HS-27A (cell line): ENCODE measurements at places on chromosomes 2 and 18.

DNA sequence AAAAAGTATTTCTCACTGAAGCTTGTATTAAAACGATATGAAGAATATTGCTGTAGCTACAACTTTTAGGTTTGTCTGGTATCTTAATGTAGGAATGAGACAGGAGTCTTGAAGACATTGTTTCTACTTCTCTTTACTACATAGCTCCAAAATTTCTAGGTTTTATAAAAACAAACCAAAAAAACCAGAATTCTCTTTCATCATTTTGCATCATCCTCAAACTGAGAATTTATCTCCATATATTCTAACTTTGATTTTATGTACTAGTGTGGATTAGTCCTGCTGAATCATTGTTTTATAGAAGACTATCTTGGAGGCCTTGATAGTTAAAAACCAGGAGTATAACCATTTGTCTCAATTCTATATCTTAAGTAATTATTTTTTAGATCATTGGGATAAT lies 100.2 kb downstream of the ICA1L start:
- DNase-seq: no peak

DNA sequence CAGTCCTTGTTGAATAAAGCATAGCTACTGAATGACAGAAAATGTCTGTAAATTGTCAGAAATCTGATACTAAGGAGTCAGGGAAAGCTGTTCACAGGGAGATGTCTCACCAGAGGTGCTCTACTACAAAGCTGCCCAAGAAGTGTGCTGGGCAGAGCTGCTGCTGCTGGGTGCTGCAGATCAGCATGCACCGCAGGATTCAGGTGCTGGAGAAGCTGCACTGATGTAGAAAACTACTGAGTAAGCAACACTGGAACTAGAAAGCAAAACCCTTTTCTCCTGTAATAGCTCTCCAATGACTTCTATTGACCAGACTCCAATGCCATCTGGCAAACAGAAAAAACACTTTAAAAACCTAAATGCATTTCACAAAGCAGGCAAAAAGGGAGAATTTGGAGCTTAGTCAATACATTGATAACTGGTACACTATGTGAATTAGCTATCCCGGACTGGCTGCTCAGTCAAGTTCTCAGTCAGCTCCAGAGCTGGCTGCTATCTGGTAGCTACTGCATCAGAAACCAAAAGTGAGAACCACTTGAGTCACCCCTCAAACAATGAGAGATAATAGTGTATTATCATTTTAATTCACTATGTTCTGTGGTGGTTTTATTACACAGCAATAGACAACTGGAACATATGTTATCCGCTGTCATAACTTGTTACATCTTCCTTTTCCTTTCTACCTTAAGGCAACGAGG lies 493.1 kb downstream of the CPS1 start:
- no peak for DNase-seq

GRCh38 chr2:99140056-99140859 lies 1.2 kb upstream of the C2orf15 start:
- DNase-seq: no peak

DNA sequence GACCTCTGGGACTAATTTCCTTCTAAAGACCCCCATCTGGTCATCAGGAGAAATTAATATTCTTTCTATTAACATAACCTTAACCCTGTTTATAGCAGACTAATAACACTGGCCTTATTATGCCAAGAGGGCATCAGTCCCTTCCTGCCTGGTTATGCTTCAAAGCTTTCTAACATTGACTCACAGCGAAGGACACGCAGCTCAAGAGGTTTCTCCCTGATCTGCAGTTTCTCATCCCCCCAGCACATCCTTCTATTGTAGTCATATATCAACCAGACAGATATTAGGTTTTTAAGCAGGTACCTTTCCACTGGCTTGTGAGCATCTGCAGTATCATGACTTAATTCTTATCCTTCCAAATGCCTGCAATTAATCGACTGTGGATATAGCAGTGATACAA lies 100.0 kb upstream of the CXCR4 start:
- no peak for DNase-seq

GRCh38 chr2:237686659-237687136 lies 59.3 kb downstream of the LRRFIP1 start:
- no peak for DNase-seq

DNA sequence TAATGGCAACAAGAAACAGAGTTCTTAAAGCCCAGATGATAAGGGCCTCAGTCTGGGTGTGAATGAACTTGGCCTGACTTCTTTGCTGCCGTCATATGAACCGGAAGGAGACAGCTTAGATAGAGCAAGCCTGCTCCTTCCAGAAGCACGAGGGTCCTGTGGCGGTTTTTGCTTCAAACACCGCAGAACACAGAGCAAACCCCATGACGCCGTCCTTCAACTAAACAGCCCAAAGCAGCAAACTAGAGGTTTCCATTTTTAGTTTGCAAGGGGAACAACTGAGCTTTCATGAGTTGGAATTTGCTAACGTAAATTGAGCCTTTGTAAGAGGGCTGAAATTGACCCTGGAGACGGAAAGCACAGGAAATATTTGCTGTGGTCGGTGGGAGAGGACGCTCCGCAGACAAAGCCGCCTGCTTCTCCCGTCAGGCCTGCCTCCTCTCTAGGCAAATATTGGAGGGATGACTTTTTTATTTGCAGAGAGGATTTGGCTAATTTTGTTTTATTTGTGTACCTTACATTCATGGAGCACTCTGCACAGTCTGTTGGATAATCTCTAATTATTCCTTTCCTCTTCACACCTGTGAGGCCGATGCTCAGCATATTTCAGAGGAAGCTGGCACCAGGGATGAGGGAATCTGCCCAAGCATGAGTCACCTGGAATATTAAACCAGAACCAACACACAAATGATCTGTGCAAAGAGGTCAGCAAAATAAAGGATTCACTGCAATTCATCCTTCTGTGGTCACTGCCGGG lies 134.0 kb upstream of the NCK2 start:
- DNase-seq: no peak

- DNase-seq: no peak
These were observed 12.7 kb upstream of the MAPRE2 start for GRCh38 chr18:35028536-35028935.

DNA sequence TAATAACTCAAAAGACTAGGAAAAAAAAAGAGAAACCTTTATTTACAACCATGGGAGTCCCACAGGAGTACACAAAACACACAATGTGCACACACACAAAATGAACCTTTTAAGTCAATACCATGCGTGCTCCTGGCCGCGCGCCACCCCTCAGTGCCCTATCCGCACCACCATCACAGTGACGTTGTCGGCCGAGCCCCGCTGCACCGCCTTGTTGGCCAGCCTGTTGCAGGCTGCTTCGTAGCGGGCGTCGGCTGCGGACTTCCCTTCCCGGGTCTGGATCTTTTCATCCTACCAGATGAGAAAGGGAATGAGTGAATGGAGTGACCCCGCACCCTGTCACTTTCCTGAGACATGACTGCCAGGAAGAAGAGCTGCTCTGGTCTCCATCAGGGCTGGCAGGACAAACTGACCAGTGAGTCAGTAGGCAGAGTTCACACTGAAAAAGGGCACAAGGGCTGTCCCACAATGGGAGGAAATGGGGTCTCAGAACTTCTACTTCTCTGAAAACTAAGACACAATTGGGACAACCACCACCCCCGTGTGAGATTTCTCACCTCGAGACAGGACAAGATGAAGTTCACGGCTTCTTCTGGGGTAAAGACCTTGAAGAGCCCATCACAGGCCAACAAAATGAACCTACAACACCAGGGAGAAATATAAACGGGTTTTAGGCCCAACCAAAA lies 11.8 kb downstream of the ERFE start:
- no peak for DNase-seq

DNA sequence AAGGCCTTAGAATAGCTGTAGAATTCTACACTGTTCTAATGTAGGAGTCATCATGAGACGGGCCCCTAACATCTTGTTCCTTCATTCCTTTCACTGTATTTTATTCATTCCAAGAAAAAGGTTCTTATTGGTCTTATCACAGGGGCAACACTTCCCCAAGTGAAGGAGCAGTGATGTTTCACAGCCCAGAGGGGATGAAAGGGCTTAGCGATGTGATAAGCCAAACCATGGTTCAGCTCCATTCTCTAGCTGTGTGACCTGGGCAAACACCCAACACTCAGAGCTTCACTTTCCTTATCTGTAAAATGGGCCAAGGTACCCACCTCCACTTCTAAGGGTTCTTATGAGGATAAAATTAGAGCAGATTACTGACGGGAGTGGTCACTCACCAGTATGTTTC lies 25.4 kb upstream of the HS6ST1 start:
- no peak for DNase-seq
